ENCODE measurements at places on chromosomes 7 and 10.

DNA sequence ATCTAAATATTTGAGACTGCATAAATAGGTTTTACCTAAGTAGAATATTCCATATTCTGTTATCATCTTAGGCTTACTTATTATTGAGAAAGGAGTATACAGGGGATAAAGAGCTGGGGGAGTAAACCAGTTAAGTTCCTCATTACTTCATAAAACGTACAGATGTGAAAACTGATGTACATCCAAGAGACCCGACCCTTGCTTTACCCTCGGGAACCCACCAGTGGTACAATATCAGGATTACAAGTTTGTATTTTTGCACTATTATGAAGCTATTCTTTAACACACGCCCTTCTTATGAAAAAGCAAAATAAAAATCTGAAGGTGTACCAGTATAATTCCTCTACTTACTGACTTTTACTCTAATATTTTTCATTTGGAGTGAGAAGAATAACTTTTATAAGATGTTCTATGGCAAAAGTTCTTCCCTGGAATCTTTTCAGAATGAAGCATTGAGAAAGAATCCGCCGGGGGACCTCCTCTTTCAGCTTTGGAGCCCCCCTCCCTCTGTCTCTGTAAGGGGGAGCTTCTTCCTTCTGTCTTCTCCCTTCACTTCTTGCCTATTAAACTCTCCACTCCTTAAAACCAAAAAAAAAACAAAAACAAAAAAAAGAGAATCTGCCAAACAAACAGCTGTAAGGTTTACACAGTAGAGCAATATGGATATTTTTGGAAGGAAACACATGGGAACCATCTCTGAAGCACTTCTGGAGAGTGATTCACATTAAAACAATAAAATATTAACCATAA lies 550.0 kb downstream of the TNS3 start:
- DNase-seq = no peak

DNA sequence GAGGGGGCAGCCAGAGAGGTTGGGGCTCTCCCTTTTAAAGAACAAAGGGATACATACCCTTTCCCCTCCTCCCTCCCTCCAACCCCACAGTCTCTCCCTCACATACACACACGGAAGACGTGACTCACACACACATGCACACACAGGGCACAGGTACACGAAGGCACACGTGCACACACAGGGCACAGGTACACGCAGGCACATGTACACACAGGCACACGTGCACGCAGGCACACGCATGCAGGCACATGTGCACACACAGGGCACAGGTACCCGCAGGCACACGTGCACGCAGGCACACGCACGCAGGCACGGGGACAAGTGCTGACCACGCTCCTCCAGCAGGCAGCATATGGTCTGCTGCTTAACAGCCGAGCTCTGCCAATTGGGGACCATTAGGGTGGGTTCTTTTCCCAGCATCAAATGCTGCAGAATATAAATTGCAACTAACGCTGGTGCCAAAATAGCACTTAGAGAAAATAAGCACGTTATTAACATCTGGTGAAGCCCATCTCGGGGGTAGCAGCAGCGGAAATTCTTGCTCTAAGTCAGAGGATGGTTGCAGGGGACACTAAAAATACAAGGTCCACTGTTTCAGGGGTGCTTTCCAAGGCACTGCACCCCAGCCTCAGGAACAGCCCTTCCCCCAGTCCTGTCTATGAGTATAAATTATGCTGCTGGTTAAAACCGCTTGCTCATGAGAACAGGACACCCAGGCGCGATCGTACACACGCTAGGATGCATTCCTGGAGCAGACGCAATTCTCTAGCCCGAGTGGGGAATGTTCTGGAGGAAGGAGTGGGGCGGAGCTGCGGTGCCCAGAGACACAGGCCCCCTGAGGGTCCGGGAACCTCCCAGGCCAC lies 55.2 kb upstream of the TNRC18 start:
- DNase-seq = peak; percentile 38

DNA sequence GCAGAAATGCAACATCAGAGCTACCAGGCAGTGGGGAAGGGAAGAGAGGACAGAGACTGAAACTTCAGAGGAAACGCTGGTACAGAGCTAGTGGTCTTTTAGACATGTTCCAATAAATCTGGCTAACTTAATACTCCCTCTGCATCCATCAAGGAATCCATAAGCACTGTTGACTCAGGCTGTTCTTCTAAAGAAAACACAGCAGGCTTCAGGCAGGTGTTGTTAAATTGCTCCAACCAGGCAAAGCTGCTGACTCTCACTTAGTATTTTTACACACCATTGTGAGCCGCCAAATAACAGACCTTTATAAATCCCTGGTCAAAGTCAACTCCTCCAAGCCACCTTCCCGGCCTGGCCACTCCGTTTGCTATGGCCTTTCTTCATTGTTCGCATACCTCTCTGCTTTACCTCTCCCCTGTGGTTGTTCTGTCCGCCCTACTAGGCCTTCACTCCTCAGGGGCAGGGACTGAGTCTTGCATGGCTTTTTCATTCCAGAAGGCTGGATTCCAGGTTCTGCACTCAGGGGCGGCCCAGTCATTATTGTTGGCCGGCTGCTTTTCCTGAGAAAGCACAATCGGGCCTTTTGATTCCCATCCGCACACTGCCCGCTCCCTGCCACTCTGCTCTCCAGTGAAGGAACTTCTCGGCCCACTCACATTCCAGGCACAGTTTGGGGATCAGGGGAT lies 18.4 kb downstream of the CREB3L2 start:
- DNase-seq = no peak

DNA sequence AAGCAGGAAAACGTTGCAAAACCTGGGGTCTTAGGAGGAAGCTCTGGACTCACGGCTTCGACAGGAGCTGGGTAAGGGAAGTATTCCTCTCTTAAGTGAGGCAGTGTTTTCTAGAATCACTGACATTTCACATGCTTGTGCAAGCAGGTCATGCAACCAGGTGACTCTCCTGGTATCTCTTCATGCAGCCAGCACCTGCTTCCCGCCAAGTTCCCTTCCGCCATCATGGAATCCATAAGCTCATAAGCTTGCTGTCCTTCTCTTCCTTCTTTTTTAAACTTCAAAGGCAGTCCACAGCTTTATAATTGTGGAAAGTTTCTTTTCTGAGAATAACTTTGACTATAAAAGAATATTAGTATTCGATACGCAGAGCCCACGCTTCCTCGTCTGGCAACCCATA lies 256.1 kb downstream of the TCERG1L start:
- no peak for DNase-seq

DNA sequence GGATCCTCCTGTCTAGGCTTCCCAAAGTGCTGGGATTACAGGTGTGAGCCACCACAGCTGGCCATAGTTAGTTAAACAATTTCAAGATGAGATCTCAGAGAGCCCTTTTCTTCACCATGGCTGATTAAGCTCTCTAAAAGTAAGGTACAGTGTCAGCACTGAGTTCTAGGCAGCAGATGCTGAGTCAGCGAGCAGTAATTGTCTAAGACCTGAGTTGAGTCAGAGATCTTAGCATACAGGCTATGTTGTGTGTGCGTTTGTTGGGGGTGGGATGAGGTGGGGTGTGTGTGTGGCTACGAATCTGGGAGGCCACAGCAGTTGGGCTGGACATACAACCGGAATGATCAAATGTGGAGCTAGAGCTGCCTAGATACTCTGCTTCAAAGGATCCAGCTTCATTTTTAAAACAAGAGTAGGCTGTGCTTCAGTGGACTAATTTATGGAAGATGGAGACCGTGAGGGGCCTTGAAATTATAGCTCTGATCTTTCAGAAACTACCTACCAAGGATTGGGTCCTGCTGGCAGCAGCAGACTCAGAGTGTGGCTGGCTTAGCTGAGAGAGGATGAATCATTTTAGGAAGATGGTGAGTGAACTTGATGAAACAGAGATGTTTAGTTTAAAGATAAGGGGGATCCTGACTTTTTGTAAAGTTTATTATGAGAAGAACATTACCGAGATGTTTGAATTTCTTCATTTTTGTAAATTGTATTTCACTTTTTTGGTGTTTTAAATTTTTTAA lies 17.5 kb upstream of the MTPN start:
- peak; percentile 19 for DNase-seq

GRCh38 chr7:117010375-117011133 lies 57.3 kb downstream of the ST7 start:
- no peak for DNase-seq

DNA sequence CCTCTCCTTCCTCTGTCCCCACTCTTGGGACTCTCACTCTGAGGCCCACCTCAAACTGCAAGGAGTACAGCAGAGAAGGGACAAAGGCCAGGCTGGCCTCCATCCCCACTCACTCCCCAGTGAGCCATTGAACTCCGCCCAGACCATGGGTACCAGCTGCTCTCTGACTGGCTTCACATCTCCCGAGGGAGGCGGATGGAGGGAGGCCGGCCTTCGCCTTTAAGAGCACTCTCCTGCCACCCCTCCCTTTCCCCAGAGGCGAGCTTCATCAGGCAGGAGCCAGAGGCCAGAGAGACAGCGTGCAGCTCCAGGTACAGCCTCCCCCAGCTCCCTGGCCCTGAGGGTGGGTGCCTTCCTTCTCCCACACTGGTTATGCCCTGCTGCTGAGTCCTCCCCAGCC lies 1.8 kb upstream of the LDB3 start:
- DNase-seq = no peak

DNA sequence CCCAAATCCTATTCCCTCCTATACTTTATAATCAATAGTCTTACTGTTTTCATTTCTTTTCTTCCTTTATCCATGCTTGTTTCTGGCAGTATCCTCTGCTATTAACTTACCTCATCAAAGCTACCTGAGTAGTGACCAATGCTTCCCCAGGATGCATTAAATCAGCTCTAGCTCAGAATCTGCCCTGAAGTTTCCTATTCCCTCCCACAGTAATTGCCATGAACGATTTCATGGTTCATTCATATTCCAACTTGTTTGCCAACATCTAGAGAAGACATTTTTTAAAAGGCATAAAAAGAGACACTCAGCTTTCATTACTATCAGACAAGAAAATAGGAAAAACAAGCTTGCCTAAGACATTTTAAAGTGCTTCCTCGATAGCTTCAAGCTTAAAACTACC lies 42.3 kb downstream of the COA1 start:
- DNase-seq = no peak

DNA sequence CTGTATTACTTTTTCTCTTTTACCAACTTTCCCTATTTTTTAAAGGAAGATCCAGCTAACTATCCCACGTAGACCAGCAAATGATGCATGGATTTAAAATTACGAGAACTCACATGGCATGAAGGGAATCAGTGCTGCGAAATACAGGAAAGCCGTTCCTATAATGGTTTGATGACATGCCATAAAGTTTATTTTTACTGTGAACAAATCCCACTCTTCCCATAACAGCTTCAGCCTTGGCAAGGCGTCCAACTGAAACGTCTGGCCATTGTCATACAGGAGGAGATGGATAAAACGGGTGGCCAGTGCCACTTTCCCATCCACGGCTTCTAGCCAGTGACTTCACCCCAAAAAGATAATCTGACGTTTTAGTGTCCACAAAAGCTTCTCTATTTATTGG lies 106.2 kb upstream of the DDC start:
- DNase-seq = no peak

- DNase-seq = no peak
Measured at GRCh38 chr7:36677769-36678437, 46.4 kb downstream of the AOAH start.

DNA sequence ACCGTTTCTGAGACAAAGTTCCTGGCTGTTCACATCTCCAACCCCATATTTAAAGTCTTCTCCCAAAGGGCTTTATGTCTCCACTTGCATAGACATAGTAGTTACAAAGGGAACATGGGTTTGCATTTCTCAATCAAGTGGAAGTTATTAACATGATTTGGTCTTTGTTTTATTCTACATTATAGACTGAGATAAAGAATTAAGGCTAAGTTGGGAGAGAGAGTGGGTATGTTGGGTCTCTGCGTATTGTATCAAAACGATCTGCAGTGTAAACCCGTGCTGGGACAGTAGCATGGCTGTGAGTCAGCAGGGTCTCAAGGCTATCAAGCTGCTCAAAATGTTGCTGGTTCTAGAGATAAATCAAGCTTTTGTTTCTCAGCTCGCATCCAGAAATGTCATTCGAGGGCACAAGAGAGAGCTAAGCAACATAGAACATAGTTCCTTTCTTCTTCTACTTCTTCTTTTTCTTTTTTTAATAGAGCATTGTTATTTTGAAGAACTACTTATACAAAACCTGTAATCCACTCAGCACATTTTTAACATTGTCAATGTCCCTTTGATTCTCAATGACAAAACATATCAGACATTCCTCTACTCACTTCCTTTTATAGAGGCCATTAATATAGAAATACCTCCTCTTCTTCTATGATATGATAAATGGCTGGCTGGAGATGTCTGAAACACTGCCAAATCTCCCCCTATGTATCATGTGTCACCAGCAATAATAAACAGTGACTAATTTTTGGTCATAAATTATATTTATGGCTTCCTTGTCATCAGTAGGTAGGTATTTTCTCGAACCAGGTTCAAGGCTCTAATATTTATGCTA lies 34.5 kb upstream of the RHOBTB1 start:
- no peak for DNase-seq

- DNase-seq = no peak
Measured at GRCh38 chr7:121480058-121480457, 84.0 kb upstream of the FAM3C start.

DNA sequence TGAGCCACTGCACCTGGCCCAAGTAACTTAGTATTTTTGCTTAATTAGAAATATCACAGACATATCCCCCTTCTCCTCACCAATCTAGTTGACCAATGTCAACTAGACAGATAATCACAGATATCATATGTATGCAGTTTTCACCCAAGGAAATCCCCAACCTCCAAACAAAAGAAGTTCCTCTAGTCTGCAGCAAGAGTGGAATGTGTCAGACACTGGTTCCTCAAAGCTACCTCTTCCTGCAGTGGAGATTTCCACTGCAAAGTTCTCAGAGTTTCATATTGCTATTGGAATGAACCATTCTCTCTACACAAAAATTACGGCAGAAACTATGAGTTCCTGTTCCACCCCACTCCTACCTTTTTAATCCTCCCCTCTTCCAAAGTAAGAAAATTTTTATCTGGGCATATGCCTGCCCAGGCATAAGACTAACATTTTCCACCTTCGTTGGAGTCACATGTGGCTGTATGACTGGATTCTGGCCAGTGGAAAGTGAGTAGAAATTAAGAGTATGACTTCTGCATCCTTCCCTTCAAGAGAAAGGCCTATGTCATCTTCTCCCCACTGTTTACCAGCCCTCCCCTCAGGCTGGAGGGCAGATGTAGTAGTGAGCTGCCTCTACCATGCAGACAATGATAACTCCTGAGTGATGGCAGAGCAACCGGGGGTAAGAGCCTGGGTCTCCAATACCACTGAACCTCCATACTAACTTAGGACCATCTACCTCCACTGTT lies 103.0 kb downstream of the MYOF start:
- no peak for DNase-seq

DNA sequence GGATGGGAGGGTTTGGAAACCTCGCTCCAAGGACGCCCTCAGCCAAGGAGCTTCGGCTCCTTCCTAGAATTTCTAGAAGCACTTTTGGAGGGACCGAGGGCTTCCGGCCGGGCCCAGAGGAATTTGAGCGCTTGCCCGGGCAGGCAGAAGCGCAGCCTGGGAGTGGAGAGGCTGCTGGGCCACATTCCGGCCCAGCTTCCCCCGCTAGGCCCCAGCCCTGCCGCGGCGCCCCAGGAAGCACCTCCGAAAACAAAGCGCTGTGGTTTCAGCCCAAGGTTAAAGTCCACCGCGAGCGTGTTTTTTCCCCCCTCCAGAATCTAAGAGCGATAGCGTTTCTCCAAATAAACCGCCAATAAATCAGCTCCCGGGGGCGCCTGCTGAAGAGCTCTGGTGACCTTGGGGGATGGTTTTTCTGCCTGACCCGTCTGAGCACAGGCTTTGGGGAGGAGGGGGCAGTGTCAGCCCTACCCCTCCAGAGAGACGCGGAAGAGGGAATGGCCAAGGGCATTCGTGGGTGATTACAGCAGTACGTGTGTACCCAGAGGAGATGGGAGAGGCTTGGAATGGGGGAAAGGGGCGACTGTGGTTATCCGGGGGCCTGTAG lies 5.7 kb upstream of the TNRC18 start:
- DNase-seq = no peak
